ENCODE measurements at places on chromosomes 3 and 15.

- DNase-seq = no peak
These were observed 10.5 kb upstream of the MUC4 start for GRCh38 chr3:195822131-195822696.

- no peak for DNase-seq
These were observed 1.6 kb downstream of the EIF4E3 start for GRCh38 chr3:71723452-71724170.

- no peak for DNase-seq
These were observed 182.4 kb downstream of the PTPRG start for GRCh38 chr3:61743686-61744242.

- no peak for DNase-seq
These were observed 160.0 kb downstream of the TBL1XR1 start for GRCh38 chr3:177037241-177037640.

GRCh38 chr3:122357828-122358702 is 25.0 kb downstream of the MIX23 start:
- no peak for DNase-seq

DNA sequence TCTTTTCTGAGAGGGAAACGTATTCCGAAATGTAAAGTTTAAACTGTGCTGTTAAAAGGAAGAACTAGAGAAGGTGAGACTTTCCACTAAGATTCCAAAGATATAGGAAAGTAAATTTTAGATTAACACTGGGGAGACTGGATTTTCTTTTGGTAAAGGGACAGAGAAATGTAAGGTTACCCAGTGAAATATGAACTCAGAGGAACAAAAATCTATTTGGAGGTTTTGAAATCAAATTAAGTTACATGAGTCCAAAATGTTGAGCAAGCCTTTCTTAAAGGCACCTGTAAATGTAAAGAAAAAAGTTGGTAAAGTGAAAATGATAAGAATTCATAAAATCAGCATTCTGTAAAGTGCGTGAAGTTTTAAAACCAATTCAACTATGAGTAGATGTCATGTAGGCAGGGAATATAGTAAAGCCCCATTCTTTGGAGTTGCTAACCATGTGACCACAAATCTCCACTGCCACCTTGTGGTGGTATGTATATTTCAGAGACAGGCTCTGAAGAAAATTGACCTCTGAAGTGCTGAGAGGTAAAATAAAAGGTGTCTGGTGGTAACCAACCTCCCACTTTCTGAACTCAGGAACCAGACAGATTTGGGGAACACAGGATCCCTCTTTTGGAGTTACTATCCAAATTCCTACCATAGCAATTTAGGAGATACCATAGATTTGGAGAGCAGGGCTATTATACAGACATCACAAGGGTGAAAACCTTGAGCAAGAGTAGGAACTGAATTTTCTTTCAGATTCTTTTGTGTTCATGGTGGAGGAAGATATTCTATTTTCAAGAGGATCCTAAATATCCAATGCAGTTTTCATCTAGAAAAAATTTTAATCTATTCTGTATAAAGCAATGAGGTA is 215.3 kb downstream of the ROBO2 start:
- peak; percentile 69 for DNase-seq

DNA sequence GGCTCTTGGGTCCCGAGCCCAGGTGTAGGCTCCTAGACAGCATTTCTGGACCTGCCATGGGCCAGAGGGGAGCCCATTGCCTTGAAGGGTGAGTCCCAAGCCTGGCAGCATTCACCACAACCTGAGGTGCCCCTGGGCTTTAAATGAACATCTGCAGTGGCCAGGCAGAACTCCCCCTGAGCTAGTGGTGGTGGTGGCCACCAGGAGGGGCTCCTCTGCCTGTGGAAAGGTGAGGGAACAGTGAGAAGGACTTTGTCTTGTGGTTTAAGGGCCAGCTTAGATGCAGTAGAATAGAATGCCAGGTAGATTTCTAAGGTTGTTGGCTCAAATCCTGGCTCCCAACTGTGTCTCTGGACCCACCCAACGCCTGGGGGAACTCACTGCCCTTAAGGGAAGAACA is 55.6 kb downstream of the CASR start:
- DNase-seq = no peak

GRCh38 chr3:112687616-112688015 is 46.7 kb upstream of the CCDC80 start:
- no peak for DNase-seq

- DNase-seq = no peak
These were observed 25.6 kb upstream of the RHO start for GRCh38 chr3:129502641-129503408.

DNA sequence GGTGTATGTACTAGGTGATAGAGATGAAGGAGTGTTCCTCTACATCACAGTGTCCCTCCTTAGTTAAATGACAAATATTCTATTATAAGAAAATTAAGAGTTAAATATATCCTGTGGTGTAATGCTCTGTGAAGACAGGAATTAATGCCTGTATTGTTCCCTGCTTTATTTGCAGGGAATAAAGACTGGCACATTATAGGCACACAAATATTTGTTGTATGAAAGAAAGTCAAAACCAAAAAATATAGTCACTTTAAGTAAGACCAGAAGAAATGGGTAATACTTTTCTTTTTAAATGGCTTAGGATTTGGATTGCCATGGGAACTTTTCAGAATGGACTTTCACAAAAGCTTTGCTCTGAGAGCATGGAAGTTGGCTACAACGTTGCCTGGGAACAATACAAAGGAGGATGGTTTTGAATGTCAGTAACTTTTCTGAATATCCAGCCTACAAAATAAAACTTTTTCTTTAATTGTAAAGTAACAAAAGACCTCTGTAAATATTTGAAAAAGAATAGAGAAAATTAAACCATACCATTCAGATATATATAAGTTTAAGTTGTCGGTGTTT is 158.0 kb upstream of the P2RY1 start:
- DNase-seq = no peak

DNA sequence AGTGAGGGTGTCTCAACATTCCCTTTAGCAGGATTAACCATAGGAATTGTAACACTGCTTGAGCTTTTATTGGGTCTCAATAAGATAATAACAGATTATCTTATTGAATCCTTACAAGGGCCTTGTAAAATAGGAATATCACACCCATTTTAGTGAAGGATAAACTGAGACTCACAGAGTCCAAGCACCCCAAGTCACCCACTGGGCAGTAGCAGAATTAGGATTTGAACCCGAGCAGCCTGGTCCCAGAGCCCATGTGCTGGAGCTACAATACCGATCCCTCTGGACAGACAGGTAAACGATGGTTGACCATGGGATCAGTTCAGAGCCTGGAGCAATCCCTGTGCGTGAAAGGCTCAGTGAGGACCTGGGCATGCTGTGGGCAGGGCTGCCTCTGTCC is 56.3 kb upstream of the MRPS22 start:
- DNase-seq = no peak

DNA sequence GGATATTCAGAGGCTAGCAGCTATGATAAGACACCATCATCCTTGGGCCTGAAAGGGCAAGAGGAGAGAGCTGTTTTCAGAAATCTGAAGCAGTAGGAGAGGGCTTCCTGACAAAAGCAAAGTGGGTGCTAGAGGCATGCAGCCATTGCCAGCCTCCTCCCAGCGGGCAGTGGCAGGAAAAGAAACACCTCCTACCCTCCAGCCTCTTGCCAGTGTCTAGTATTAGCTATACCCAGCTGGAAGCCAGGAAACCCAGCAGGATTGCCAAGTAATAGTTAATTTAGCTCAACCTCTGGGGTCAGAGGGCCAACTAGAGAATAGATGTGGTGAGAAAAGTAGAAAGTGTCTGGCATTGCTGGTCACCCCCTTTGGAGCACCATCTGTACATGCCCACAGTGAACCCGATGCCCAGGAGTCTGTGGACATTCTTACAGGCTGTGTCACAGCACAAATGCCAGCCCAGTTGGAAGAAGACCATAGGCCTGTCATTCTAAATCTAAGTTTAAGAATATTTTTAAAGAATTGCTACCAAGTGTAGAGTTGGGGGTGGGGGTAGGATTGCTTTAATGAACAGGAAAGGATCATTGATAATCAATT is 85.3 kb downstream of the HCN4 start:
- no peak for DNase-seq

DNA sequence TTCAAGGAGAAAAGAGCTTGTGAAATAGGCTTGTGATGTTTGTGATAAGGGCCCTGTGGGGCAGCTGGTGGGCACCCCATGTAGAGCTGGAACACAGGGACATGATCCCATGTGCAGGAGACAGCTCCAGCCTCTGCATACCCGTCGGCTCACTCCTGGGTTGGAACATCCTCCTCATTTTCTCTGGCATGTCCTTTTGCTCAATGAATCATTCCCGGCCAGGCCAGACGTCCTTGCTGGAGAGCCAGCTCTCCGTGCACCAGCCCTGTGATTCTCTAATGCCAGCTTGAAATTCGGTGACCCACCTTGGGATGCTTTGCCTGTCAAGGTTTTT is 77.3 kb downstream of the SMAD3 start:
- DNase-seq = no peak

- DNase-seq = no peak
These were observed 20.5 kb downstream of the MYO1E start for GRCh38 chr15:59352189-59352588.

DNA sequence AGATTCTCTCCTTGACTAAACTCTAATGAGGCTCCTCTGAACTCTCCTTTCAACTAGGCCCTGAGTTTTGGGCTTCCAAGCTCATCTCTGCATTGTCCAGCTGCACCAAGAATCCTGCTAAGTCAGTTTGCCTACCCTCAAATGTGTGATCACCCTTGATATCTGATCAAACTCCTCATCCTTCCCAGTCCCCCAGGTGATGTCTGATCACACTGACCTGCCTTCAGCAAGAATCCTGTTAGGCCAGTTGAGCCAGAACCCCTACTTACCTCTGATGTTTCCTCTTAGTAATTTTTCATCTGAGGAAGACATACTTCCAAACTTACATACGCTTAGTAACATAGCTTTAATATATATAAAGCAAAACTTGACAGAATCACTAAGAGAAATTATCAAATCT is 28.8 kb downstream of the SUMF1 start:
- peak; percentile 46 for DNase-seq

DNA sequence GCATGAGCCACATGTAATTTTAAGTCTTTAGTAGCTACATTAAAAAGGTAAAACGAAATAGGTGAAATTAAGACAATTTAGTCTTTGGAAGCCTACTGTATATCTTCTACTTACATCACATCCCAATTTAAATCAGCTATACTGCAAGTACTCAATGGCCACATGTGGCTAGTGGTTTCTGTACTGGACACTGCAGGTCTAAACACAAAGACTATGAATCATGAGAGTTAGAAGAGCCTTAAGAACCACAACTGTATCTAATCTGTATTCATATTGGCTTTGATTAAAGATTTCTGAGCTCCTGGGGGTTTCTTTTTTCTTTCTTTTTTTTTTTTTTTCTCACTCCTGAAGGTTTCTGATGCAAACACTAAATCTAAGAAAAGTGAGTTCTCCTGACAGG is 2.3 kb upstream of the EIF1B start:
- DNase-seq = no peak

GRCh38 chr15:49709646-49710214 is 88.9 kb downstream of the DTWD1 start:
- DNase-seq = no peak

DNA sequence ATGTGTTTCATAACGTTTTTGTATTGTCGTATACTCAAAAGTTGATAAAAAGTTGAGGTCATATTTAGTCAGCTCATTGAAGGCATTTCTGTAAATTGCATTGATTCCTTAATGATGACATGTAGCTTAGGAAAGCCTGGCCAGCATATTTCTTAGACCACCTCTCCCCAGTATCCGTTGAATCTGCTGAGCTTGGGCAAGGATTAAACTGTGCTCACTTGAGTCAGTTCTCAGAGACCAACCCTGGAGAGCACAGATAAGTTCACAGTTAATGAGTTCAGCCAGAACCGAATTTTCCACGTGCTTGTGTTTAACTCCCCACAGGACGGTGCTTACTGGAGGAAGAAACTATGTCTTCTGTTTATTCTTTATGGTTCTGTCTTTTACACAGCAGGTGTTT is 132.7 kb downstream of the SLC25A26 start:
- DNase-seq = no peak

GRCh38 chr3:18670759-18671158 is 245.6 kb upstream of the SATB1 start:
- no peak for DNase-seq

DNA sequence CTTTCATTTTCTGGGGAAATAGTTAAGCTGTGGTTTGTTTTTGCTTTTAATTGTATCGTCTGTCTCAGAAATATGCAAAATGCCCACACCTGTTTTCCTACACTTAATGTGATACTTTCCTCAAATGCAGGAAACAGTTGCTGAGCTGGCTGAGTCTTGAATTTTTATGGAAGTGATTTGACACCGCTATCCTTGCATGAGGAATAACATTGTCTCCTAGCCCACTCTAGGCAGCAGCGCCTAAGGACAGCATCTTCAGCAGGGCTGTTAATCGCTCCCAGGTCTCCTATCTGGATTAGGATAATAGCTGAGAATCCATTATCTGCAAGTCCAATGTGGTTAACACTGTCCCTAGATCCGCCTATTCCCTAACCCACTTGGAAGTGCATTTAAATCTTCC is 132.6 kb upstream of the NR2E3 start:
- DNase-seq = no peak

GRCh38 chr3:176824811-176825210 is 372.5 kb downstream of the TBL1XR1 start:
- no peak for DNase-seq

GRCh38 chr3:49671291-49672288 is 2.6 kb upstream of the APEH start:
- peak; percentile 77 for DNase-seq

GRCh38 chr3:191366675-191367074 is 36.3 kb upstream of the UTS2B start:
- no peak for DNase-seq

- no peak for DNase-seq
These were observed 289.1 kb upstream of the AZI2 start for GRCh38 chr3:28637742-28638141.

- DNase-seq = peak; percentile 7
These were observed 25.1 kb upstream of the ZKSCAN7 start for GRCh38 chr3:44529927-44530326.

- DNase-seq = peak; percentile 44
These were observed 28.4 kb upstream of the PARL start for GRCh38 chr3:183912895-183913579.

GRCh38 chr3:194874206-194874605 is 188.5 kb downstream of the FAM43A start:
- DNase-seq = no peak
